Tibial nerve (tissue), 4 donors: ENCODE measurements at places on chromosomes 7 and 10.
A peak's percentile ranks its signal among the peaks of the same experiment; 100 is the strongest.

GRCh38 chr10:108037061-108037460, 872.6 kb upstream of the SORCS1 start:
- no peak for DNase-seq

DNA sequence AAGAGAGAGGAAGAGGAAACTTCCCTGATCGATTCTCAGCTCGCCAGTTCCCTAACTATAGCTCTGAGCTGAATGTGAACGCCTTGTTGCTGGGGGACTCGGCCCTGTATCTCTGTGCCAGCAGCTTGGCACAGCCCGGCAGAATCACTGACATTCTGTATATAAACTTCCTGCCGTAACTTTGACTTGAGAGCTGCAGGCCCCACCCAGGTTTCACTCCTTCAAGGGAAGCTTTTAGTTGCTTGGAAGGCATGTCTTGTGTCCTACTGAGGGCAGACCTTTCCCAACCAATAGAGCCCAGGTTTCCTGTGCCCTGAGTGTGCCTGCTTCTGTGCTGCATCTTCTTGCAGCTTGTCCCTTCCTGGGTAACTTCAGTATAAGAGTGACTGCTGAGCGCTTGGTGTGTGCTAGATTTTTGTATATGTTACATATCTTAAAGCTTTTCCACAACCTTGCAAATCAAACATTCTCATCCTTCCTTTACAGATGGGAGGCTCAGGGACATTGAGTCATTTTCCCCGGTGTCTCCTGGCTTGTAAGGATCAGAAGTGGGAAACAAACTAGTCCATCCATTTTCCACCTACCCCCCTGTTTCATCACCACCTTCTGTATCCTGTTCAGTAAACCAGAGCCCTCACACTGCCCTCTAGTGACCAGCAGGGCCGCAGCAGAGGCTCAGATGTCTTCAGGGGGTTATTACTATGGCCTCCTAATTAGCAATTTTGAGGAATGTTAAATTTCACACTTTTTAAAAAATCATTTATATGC, 225.2 kb upstream of the PRSS58 start:
- peak; percentile 66 for DNase-seq

DNA sequence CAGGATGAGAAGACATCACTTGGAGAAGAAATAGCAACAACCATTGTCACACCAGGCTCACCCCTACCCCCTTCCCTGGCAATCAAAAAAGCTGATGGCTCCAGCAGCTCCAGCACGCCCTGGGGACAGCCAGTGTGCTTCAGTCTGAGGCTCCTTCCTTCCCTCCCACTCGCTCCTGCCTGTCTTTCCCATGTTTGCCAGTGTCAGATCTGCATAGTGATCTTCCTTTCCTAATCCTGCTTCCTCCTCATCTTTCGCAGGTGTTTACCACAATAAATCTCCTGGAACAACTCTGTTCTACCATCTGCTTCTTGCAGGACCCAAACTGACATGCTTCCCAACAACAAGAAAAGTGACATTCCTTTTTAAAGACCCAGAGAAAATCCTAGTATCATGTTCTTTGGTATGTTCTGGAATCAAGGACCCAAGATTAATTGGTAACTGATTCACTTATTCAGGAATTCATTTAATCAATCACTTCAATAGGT, 57.1 kb downstream of the STEAP1B start:
- DNase-seq: no peak

DNA sequence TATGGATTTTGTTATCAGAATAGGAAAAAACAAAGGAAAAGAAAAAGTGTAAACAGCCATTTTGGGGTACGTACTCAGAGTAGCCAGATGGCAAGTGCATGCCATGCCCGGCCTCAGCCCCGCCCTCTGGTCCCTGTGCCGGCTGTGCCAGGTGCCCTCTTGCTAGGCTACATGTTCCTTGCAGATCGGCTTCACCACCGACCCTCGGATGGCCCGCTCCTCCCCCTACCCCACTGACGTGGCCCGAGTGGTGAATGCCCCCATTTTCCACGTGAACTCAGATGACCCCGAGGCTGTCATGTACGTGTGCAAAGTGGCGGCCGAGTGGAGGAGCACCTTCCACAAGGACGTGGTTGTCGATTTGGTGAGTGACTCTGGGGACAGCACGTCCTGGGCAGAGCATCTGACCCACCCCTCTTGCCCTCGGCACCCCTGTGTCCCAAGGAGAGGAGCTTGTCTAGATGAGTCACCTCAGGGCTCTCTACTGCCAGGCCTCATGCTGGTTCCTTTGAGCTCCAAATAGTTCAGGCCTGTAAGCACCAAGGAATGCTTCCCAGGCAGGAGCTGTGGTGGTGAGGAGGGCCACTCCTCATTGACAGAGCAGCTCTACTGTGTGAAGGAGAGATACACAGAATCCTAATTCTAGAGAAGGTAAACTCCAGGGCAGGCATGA, 54.9 kb upstream of the ZMIZ2 start:
- DNase-seq: no peak

DNA sequence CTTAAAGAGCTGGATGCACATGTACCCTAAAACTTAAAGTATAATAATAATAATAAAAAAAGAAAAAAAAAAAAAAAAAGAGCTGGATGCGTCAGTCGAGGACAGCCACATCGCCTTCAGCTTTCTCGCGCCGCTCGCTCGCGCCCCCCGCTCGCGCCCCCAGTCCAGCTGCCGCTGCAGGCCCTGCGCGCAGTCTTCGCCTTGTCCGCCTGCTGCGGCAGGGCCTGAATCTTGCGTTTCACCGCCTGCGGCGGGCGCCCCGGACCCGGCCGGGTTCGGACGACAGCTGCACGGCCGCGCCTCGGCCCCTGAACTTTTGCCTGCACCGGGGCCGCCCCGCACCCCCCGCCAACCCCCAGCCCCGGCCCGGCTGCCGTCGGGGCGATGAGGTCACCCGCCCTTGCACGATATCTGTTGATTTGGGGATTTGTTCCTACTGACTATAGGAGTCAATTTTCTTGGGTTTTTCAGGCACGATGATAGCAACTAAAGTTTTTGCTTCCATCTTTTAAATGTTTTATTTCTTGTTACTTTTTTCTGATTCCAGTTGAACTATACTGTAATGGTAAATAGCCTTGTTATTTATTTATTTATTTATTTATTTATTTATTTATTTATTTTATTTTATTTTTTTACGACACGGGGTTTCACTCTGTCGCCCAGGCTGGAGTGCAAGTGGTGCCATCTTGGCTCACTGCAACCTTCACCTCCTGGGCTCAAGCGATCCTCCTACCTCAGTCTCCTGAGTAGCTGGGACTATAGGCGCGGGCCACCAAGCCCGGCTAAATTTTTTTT, 33.5 kb upstream of the CPN1 start:
- DNase-seq: no peak

DNA sequence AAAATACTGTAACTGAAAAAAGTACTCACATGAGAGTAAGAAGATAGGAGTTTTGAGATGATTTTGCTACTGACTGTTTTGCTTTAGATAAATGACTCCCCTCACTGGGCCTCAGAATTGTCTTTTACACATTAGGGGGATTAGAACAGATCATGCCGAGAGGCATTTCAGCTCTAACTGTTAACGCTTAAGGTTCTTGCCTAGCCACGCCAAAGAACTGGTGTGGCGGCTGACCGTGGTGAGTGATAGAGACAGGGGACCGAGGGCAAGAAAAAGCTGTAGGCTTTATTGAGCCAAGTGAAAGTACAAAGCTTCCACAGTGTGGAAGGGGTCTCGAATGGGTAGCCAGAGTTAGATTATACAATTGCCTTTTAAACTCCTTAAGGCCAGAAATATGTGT, 368.5 kb upstream of the MYO3A start:
- DNase-seq: no peak
